Spinal cord (tissue), 10 donors: ENCODE measurements at places on chromosomes 2 and 18.

GRCh38 chr2:65608916-65609315, 176.5 kb upstream of the SPRED2 start:
- DNase-seq, result no peak

- DNase-seq, result no peak
These were observed 39.0 kb upstream of the TCF4 start for GRCh38 chr18:55627007-55627406.

GRCh38 chr2:127464470-127465257, 46.4 kb downstream of the PROC start:
- no peak for DNase-seq

DNA sequence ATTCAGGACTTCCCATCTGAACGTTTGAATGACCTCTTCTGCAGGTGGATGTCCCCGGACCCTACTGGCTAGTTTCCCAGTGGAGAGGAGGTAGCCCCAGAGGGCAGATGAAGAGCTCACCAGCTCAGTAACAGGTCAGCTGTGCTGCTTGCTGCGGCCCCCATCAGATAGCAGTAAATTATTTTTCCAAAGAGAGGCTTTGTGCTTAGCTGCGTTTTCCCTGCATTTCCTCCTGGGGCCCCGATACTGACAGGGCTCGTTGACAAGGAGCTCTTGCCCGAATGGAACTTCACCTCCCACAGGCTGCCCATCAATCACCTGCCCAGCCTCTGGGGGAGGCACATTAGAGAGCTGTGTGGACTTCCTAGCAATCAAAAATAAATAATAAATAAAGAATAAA, 185.8 kb downstream of the DOK6 start:
- DNase-seq, result no peak

DNA sequence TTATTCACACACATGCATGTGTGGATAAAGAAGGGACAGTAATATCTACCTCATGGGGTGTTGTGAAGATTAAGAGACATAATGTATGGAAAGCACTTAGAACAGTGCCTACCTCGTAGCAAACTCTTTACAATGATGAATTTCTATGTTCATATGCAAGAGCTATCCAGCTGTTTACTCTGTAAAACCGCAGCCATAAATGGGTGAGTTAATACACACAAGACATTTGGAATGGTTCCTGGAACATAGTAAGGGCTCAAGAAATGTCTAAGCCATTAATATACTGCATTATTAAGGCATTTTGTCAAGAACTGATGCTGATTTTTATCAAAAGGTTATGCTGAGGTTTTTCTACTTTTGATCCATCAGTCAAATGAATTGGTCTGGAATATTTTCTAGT, 1076.2 kb downstream of the TSN start:
- no peak for DNase-seq

- DNase-seq, result no peak
These were observed 99.0 kb downstream of the NCK2 start for GRCh38 chr2:105843476-105844374.

GRCh38 chr2:39093218-39093898, 27.5 kb downstream of the SOS1 start:
- no peak for DNase-seq

- DNase-seq, result no peak
These were observed 220.7 kb downstream of the PTH2R start for GRCh38 chr2:208627110-208627884.

- no peak for DNase-seq
These were observed 465.0 kb downstream of the ZEB2 start for GRCh38 chr2:144054911-144055310.

GRCh38 chr2:179805001-179805400, 56.4 kb downstream of the ZNF385B start:
- no peak for DNase-seq

GRCh38 chr2:55027226-55027625, 23.0 kb downstream of the RTN4 start:
- no peak for DNase-seq

- DNase-seq, result no peak
These were observed 693.3 kb upstream of the CDH7 start for GRCh38 chr18:65057439-65058083.

- no peak for DNase-seq
These were observed 1300.4 kb upstream of the CHAC2 start for GRCh38 chr2:52467189-52467588.

- no peak for DNase-seq
These were observed 106.0 kb downstream of the COPS8 start for GRCh38 chr2:237191714-237192081.

GRCh38 chr18:49024804-49025421, 74.1 kb upstream of the SMAD7 start:
- DNase-seq, result no peak

- DNase-seq, result no peak
These were observed 12.7 kb downstream of the COL3A1 start for GRCh38 chr2:188986839-188987238.

DNA sequence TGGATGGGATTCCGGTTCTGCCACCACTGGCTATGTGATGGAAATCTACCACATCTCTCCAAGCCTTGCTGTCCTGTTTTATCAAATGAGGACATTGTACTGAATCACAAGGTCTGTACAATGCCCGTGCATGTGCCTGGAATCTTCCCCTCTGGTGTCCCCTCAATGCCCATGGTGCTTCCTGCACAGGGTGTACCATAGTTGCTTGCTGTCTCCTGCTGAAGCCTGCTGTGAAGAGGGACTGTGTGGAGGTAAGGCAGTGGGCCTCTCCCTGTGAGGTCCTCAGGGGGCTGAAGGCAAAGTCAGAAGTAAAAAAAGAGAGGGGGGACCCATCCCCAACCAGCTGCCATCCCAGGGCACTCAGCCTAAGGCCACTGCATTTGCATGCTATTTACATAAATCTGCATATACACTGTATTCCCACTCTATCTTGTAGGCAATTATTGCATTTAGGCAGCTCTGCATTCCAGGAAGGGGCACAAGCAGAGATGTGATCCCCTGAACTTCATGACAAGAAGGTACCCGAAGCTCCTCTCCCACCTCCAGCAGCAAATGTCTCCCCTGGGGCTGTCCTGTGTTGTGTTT, 9.1 kb upstream of the STEAP3 start:
- DNase-seq, result no peak

DNA sequence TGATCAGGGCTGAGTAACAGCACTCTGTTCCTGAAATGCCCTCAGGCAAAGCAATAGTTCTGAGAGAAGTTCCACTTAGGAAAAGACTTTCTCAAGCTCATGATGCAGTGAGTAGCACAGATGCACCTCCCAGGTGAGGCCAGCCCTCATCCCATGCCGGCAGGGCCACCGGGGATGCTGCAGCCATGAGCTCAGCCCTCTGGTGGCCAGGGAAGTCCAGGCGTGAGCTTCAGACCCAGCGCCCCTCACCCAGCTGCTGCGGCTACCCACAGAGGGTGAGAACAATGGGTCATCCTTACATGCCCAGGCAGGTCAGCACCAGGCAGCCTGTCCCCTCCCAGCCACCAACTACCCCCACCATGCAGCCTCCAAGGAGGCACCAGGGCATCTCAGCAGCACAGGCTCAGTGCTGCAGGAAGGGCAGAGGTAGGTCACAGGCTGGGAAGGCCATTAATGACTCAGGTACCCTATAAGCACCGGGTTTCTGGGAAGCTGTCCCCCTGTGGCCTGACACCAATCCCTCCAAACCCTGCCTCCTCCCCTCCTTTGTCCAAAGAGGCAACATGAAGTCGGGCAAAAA, 50.6 kb downstream of the TTC32 start:
- no peak for DNase-seq

DNA sequence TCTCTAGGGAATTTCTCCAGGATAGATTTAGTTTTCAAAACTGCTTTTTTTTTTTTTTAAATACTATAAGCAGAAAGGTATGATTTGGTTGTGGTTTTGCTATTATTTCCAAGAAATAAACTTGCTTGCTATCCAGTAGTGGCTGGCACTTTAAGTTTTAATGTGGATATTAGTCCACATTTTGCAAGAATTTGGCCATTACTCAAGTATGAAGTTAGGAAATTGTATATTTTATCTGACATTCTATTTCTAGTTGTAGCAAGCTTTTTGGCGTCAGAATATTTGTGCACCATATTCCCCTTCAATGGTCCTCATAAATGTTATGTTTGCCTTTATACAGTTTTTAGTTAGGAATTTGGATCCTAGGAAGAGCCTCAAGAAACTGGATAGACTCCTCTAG, 226.3 kb downstream of the ZNF521 start:
- no peak for DNase-seq

DNA sequence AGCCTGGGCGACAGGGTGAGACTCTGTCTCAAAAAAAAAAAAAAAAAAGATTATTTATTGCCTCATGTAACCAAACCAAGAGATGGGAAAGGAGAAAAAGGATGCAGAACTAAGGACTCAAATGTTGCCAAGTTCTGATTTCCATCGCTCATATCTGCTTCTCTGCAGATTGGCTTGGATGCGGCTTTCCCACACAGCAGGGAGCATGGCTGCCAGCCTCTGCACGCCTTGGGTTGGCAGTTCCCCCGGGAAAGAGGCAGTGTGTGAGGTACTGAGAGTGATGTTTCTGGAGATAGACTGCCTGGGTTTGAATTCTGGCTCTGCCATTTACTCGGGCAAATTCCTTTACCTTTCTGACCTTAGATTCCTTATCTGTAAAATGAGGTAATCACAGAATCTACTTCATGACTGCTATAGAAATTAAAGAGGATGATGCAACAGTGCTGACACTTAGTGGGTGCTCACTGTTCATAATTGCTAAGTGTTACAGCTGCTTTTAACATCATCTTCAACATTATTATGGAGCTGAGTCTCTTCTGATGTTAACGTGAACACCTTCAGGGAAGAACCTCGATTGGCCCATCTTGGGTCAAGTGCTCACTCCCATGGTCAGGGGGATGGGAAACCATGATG, 68.8 kb downstream of the ACAA2 start:
- no peak for DNase-seq

GRCh38 chr2:226351711-226352110, 447.9 kb downstream of the IRS1 start:
- DNase-seq, result no peak

DNA sequence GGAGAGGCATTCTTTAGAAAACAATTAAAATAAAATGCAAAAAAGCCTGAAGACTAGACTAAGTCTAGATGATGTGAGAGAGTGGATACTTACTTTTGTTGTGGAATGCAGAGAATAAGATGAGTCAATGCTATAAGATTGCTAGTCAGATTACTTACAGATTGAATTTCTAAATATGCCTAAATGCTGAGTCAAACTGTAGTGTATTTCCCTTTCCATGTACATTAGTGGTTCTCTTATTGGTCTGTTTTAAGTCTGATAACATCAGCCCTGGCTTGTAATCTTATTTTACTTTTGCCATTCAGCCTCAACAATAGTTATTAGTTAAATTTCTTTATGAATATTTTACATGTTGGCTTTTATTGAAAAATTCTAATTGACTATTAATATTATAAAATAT, 702.7 kb downstream of the SOCS6 start:
- no peak for DNase-seq

GRCh38 chr2:230217424-230217823, 2.4 kb downstream of the SP110 start:
- no peak for DNase-seq

DNA sequence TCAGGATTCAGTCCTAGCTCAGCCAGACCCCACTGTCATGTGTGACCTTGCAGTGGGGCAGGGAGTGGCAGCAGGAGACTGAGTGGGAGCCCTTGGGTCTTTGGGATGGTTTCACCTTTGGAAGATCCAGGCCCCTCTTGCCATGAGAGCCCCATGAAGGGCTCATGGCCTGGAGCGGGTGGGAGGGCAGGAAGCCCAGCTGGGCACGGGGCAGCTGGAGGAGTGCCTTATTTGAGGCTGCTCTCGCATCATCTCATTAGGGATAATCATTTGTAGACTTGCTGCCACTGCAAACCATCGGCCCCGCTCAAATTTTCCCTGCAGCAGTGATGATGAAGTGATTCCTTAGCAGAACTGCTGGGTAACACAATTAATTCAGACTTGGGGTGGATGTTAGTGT, 73.9 kb downstream of the TGOLN2 start:
- no peak for DNase-seq

DNA sequence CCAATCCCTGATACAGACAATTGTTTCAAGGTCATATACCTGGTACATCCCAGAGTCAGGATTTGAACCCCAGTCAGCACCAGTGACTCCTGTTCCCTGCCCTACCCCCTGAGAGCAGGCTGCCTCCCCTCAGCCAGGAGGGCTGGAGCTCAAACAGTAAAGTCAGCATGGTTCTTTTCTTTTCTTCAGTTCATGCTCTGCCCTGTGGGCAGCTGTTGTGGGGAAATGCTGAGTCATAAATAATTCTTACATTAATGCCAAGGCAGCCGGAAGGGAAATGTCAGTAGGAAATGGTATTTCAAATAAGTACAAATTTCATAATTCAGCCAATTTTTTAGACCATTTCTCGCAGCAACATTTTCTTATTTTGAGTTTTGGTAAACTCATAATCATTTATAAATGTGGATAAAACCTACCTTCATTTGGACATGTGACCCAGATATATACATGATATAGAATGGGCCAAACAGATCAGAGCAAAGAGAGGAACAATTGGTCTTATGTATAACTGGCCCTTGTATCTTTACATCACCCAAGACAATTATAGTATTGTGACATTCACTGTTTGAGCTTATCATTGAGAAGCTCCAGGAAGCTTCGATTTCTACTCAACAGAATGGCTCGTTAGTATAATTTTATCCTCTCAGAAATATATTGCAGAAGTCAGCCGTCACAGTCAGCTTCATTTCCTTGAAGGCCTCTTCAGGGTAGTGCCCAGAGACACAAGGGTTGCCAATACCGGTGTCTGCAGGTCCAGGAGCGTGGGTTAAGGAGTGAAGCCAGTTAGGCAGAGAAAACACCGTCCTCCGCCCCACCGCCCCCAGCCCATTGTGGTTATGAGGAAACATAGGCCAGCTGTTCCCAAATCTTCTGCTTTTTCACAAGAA, 28.0 kb upstream of the SCYGR1 start:
- DNase-seq, result no peak

GRCh38 chr2:10452312-10452711, 4.2 kb upstream of the ODC1 start:
- DNase-seq, result no peak

- no peak for DNase-seq
These were observed 17.7 kb downstream of the SPDYA start for GRCh38 chr2:28828382-28828781.
